GM20000 (cell line): ENCODE measurements at places on chromosomes 5 and 9.

GRCh38 chr9:26231391-26231790 lies 553.1 kb upstream of the TUSC1 start:
- DNase-seq, result no peak

GRCh38 chr5:124104821-124105220 lies 592.8 kb downstream of the CSNK1G3 start:
- no peak for DNase-seq

- DNase-seq, result no peak
These were observed 59.1 kb upstream of the IER5L start for GRCh38 chr9:129237164-129237611.

- DNase-seq, result no peak
These were observed 45.7 kb upstream of the ORM1 start for GRCh38 chr9:114276908-114277821.

GRCh38 chr9:18173923-18174322 lies 300.0 kb upstream of the ADAMTSL1 start:
- no peak for DNase-seq

- no peak for DNase-seq
These were observed 158.7 kb downstream of the NMUR2 start for GRCh38 chr5:152246401-152246800.

GRCh38 chr5:171569065-171569712 lies 149.7 kb downstream of the FGF18 start:
- DNase-seq, result no peak

DNA sequence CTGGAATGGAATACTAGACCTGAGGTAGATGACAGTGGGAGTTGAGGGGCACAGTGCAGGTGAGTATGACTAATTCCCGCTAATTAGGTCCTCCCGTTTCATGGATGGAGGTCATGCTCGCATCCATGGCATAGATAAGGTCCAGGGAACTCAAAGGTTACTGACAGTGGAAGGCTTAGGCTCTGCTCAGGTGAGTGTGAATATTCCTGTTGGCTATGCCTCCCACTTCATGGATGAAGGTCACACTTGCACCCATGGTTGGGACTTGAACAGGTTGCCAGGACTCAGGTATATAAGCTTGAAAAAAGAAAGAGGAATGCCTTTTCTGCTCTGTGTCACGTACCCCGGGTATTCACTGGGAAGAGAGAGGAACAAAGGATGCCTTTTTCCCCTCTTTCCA lies 19.8 kb upstream of the UNC13B start:
- no peak for DNase-seq

DNA sequence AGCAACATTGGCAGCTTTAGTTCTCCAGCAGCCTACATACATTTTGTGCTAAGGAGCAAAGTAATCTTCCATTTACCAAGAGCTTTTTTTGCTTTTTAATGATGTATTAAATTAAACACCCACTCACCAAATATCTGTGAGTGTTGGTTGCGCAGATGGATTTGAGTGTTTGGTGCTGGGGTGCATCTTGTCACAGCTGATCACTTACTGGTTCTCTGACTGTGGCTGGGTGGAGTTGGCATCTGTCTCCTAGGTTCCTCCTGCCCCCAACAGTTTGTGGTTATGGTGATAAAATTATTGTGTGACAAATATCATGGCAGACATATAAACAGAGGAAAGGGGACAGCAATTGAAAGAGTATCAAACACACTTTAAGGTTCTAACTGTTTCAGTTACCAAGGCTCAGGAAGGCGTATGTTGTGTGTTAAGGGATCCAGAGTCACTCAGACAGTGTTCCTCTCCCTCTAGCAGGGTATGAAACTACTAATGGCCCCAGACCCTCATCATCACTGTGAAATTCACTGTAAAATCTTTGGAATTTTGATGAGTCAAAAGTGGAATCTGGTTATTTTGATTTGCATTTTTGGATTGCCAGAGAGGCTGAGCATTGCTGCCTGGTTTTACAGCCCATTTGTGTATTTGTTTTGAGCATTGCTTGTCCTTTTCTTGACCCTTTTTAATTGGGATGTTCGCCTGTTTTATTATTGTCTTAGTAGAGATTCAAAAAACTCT lies 81.7 kb downstream of the PDE8B start:
- DNase-seq, result no peak

- peak; percentile 47 for DNase-seq
These were observed 507.8 kb downstream of the MAT2B start for GRCh38 chr5:164013077-164013670.

DNA sequence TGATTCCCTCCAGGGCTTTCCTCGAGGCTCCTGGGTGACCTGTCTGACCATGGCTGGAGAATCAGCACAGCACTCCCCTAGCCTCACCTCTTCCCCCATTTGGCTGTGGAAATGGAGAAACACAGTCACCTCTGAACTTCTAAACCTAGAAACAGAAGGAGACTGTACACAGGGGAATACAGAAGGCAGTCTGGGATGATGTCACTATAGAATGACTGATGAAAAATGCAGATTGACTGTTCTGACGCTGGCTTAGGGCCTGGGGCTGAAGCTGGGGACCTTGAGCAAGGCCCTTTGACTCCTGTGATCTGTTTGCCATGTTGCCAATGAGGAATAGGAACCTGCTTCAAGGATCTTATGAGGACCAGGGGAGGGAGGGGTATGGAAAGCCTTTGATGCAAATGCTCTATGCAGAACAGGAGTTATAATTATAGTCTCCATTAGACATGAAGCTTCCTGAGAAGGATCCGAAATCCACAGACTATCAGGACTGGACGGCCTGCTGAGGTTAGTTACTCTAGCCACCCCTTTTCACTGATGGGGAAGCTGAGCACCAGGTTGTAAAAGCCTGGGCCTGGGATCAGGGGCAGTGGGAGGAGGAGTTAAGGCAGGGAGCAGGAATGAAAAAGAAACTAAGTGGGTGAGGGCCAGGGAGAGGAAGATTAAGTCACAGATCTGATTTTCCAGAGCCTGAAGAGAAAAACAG lies 24.4 kb upstream of the ANXA6 start:
- no peak for DNase-seq

DNA sequence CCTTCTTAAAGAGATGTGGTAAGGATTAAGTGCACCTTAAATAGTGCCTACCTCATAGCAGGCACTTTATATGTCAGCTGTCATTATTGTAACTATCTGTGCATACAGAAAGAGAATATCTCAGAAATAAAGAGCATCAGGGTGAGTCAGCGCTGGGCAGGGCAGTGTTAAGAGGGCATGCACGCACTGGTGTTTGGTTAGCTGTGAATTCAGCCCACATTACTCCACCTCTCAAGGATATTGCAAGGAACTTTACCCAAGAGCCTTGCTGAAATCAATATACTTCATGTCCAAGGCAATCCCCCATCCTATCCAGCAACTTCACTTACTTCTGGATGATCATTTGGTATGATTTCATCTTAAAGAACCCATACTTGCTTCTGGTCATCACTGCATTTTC lies 300.9 kb downstream of the NTRK2 start:
- DNase-seq, result no peak

DNA sequence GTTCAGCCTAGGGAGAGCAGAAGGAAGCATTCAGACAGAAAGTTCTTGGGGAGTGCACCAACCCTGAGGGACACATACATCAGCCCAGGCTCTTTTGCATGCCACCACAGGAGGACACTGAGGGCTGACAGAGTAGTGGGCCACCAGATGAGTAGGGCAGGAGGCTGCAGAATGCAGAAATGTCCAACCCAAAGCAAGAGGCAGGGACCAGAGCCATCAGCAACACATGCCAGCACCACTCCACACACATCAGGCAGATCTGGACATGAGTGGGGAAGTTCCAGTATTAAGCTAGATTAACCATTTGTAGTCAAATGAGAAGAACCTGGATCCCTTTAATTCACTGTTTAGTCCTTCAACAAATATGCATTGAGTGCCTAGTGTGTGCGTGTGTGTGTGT lies 35.7 kb upstream of the OTULINL start:
- no peak for DNase-seq

DNA sequence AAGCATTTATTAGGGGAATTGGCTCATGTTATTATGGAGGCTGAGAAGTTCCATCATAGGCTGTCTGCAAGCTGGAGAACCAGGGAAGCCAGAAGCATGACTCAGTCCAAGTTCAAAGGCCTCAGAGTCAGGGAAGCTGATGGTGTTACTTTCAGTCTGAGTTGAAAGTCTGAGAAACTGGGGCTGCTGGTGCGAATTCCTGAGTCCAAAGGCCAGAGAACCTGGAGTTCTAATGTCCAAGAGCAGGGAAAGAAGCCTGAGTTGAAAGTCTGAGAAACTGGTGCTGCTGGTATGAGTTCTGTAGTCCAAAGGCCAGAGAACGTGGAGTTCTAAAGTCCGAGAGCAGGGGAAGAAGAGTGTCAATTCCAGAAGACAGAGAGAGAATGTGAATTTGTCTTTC lies 641.1 kb downstream of the ISL1 start:
- no peak for DNase-seq

DNA sequence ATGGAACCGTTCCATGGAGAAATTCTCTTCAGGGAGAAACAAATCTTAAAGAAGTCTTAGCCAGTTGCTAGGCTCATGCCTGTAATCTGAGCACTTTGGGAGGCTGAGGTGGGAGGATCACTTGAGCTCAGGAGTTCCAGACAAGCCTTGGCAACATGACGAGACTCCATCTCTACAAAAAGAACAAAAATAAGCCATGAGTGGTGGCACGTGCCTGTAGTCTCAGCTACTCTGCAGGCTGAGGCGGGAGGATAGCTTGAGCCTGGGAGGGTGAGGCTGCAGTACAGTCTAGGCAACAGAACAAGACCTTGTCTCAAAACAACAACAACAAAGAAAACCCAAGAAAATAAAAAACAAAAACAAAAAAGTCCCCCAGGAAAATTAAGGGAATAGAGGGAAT lies 8.2 kb downstream of the HSPB3 start:
- no peak for DNase-seq

GRCh38 chr5:148820461-148821395 lies 5.7 kb upstream of the ADRB2 start:
- no peak for DNase-seq

DNA sequence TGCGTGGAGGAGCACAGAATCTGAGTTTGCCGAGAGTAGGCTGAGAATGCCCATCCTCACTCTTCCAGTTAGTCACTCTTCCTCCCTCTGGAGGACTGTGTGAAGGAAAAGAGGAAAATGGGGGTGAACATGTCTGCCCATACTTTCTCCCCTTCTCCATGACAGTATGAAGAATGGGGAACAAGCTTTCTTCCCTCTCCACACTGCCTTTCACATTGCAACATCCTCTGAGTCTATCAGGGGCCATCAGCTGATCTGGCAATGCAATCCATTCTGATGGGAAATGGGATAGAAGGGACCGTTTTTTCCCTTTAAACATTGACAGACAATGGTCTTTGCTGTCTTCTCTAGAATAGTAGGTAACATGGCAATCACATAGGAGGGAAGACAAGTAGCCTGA lies 56.8 kb downstream of the UGCG start:
- DNase-seq, result no peak

DNA sequence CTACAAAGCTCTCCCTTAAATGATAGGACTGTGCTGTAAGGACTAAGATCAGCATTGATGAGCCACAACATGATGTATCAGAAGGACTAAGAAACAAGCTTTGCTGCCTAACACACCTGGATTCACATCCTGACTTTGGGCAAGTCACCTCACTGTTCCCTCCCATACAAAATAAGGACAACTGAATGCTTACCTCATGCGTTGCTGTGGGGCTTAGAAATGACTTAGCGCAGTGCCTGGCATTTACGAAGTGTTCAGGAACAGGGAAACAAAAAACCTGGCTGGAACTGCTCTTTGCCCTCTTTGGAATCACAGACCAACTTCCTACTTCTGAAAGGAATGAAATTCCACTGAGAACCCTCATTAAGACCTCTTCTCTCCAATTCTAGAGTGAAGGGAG lies 113.7 kb downstream of the BAAT start:
- DNase-seq, result no peak

DNA sequence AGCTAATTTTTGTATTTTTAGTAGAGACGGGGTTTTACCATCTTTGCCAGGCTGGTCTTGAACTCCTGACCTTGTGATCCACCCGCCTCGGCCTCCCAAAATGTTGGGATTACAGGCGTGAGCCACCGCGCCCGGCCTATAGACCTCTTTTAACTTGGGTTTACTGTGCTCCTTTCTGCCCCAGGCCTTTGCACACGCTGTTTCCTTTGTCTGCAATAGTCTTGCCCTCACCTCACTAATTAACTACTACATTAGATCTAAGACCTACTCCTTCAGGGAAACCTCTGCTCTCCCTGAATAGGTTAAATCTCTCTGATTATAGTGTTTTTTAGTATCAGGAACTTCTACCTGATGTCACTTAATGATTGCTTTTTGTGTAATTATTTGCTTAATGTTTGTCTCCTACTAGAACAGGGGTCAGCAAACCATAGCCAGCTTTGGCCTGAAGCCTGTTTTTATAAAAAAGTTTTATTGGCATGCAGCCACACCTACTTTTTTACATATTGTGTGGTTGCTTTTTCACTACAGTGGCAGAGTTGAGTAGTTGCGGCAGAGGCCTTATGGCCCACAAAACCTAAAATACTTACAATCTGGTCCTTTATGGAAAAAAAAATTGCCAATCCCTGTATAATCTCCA lies 31.2 kb upstream of the TLE1 start:
- no peak for DNase-seq

- DNase-seq, result no peak
These were observed 252.6 kb downstream of the MED10 start for GRCh38 chr5:6125781-6126180.

DNA sequence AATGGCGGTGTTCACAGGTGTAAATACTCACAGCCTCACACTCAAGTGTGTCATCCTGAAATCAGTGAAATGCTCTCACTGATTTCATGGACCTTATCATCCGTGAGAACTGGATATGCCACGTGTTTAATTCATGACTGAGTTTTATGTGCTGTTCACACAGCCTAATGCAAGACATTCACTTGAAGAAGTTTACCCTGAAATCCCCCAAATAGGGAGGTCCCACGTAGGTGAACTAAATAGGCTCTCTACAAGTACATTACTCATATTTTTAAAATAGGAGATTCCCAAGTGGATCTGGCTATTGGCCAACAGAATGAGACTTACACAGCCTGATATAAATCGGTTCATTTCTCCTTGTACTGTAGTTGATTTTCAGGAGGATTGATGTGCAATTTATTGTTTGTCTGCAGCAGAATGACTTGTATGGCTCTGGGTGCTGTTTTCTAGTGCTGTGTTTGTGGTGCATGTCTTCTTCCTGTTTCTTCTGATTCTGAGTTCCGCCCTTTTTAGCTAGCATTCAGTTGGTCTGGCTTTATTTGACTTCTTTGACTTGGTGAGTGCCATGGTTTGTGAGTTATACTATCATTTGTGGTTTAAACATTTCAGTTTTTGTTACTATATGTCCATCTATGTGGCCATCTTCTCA lies 25.1 kb downstream of the TRIO start:
- peak; percentile 45 for DNase-seq
